ENCODE measurements at places on chromosomes 7 and 10. TPM values are rescaled to one million over a fixed set of nuclear protein-coding genes. Genes with fewer than 3 reads are reported as not detected.

DNA sequence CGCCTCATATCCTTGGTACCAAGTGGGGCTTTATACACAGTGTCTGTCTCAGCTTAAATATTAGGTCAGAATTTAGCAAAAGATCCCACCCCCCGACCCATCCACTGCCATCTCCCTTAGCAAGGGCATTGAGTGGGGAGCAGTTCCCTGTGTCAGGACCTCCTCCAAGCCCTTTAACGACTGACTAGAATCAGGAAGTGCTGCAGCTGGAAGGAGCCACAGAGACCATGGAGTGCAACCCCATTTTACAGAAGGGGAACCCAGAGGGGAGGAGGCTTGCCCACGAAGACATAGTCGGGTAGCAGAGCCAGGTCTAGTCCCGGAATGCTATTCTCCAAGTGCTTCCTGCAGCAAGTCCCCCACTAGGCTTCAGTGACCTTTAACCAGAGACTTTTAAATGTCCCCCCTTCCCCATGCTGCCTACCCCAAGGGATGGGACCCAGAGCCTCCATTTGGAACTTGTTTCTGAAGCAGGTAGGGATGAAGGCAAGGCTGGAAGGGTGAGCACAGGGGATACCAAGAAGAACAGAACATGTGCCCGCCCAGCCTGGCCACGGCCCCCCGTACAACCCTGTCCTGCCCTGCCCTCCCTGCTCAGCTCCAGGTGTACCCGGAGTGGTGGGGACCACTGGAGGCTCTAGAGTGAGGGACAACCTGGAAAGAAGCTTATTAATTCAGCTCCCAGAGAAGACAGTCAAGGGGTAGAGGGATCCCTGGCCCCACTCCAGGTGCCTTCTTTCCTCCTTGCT is 41.3 kb downstream of the C10orf105 start:
- no peak for DNase-seq

The EIF5AL1 gene
- 1.3 TPM for polyA plus RNA-seq

The PRSS37 gene
- 0.89 TPM for polyA plus RNA-seq

GRCh38 chr10:127524229-127524628 is 24.9 kb upstream of the NPS start:
- DNase-seq, result no peak

- DNase-seq, result no peak
Measured at GRCh38 chr7:2358968-2359527, 4.4 kb downstream of the EIF3B start.

DNA sequence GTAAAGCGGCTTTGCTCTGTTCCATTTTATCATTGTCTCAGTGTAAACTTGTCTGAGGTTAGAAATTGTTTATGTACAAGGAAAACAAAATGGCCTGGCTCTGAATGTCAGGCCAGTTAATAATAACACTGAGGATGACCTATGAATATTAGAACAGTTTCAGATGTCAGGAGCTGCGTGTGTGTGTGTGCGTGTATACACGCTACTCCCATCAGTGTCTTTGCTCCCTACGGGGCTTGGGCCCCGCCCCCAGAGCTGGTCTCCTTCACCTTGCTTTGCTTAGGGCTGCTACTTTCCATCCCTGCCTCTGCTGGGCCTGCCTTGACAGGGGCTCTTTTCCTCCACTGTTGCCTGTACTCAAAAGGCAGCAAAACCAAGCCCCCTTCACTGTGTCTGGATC is 142.3 kb upstream of the BET1 start:
- DNase-seq, result no peak

- DNase-seq, result peak; percentile 76
Measured at GRCh38 chr10:11757821-11758463, 15.8 kb downstream of the ECHDC3 start.

GRCh38 chr7:157542068-157543021 is 205.5 kb downstream of the DNAJB6 start:
- no peak for DNase-seq

DNA sequence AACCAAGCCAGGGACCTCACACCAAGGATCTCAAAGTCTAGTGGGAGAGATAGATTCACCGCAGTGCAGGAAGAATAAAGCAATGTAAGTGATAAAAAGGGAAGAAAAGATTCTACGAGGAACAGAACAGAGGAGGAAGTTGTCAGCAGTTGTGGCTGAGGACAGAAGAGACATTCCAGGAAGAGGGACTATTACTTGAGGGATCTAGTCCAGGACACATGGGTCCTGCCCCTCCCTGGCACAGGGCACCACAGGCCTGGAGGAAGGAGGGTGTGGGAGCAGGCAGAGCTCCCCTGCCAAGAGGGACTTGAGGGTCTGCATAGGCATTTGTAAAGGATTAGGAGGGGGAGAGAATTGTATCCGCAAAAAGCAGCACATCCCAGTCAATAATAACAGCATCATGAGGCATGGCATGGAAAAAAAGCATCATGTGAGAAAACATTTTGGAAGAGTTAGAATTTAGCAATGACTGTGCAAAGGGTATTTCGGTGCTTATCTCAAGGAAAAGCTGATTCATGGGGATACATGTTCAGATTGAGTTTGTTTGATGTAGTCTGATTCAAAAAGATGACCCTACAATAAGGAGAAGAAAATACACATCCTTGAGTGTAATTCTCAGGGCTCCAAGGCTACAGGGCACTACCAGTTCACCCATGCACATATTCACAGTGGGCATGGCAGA is 12.7 kb downstream of the C10orf71 start:
- DNase-seq, result no peak

DNA sequence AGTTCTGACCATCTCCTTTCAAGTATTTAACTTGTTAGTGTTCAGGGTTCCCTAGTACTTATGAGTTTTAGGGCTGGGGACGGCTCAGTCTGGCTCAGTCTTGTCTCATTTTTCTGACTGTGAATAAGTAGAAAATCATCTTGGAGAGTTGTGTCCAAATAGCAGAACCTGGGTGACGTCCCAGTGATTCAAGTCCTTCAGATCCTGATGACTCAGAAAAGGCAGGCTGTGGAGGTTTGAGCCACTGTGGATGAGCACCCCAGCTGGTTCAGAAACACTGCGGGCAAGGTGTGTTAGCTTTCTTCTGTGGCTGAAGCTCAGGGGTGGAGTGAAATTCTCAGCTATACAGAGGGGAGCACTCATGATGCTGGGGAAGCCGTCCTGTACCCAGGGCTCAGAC is 154.4 kb upstream of the NPY start:
- no peak for DNase-seq

DNA sequence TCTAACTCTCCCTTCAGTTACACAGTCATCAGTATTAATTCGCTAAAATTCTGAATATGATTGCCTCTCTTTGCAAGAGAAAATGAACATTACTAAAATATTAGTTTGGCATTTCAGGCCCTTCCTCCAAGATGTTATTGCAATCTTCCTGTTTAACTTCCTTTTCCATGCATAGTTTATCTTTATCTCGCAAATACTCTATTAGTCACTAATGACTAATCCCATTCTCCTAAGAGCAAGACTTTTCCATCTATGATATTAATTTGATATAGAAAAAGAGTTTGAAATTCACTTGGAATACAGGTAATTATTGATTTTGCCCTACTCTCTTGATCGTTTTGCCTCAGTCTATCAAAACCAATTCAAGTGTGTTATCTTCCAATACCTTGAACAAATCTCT is 41.8 kb upstream of the SEMA3A start:
- no peak for DNase-seq

The SPOCK2 gene
- polyA plus RNA-seq, result 4.7 TPM

DNA sequence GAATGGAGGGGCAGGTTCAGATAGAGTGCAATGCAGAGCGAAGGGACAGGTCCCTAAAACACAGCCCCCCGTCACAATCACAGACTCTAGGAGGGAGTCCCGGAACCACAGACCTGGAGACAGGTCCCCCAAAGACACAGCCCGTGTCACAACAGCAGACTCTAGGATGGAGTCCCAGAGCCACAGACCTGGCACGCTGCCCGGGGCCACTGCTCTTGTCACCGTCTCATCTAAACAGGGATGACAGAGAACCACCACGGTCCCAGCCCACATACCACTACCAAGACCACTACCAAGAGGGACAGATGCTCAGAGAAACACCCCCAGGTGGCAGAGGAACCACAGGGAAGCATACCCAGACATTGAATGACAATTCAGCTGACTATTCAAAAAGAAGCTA is 183.9 kb downstream of the TCERG1L start:
- DNase-seq, result no peak

DNA sequence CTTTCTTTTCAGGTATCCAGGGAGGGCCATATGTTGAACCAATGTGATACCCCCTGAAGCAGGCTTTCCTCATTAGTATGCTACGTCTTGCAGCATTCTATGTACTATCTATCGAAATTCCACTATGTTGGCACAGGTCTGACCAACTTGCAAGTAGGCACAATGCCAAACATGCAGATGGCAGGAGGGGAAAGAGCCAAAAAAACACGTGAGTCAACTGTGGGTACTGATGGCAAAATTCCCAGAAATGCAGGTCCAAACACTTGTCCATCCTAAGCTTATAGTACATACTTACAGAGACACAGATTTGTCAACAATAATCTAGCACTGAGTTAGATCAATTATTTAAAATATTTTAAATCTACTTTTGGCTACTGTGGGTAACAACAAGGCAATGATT is 394.9 kb downstream of the DGKB start:
- DNase-seq, result no peak

The PDE1C gene
- polyA plus RNA-seq, result 4.8 TPM

DNA sequence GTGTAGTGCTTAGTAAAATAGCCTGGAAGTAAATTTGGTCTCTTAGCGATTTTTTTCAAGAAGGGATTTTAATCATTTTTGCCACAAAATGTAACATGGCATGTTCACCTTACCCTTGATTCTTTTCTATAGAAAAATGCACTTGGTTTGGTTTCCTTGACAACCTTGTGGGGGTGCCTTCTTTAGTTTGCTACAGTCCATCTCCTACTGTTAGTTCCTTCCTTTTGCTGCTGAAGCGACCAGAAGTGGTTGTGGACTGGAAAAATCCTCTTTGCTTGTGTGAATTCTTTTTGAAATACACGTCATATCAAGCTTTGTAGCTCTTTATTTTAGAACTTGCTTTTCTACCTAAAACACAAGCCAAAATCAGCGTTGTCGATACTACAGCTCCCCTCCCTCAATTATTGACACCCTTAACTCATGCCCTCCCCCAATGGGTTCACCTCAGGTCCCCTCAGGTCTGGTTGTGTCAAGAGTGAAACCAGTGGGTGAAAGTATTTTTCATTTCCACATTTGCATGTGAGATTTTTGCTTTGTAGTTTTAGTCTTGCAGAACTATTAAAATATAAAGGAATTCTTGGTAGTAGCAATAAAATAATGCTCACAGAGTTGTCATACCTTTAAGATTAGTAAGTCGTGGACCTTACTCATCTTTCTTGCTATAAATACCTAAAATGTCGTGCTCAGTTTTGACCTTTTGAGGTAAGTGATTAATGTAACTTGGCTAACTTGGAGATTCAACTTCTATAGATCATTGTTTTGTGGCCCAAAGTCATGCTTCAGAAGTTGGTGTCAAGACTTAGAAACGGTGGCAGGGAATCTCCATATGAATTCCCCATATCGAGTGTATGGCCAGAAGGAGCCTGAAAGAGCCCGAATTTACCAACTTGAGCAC is 1.5 kb downstream of the ACTR3B start:
- DNase-seq, result no peak
